ENCODE measurements at places on chromosomes 1 and 21.

DNA sequence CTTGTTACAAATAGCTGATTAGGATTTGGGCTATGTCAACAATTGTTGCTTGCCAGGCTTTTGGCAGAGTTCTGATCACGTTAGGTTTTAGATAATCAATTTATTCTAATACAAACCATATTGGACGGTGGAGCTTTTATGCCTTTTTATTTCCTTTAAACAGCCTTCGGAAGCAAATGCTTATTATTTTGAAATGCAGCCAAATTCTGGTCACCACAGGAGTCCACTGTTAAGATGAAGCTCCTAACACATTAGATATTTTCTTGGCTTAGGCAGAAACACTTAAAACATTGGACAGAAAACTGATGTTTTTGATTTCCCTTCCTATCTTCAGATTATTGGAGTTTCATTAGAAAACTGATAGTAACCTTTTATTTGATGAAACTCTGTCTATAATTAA lies 82.9 kb downstream of the CENPF start:
- DNase-seq, result no peak

DNA sequence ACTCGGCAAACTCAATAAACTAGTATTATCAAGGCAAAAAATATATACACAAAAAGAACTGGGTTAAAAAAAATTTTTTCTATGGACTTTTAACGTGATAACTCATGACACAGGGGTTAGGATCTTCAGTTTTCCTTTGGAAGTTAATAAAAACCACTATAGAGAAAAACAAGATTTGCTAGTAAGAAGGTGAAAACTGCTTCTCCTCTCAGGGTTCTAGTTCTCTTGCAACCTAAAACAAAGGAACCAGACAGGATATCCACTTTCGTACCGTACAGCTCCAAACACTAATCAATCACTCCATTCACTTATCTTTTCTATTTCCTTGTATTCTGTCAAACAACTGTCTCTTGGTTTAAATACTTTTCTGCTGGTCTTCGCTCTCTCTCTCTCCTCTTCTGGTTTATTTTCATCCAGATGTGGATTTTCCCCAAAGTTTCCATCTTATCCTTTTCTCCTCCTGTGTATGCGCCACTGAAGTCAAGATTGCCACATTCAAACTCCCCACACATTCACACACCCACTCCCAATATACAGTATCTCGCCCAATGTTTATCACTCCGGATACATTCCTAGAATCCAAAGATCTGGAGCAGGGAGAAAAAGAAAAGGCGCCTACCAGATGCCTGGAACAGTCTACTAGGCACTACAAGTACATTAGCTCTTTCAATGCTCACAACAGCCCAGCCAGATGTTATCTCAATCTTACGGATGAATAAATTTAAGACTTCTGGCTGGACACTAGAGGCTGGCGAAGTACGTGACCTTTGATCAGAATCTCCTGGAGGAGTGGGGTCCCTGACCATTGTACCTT lies 775 bp upstream of the PRPF38B start:
- no peak for DNase-seq

GRCh38 chr1:101043776-101044175 lies 18.2 kb upstream of the DPH5 start:
- DNase-seq, result no peak

DNA sequence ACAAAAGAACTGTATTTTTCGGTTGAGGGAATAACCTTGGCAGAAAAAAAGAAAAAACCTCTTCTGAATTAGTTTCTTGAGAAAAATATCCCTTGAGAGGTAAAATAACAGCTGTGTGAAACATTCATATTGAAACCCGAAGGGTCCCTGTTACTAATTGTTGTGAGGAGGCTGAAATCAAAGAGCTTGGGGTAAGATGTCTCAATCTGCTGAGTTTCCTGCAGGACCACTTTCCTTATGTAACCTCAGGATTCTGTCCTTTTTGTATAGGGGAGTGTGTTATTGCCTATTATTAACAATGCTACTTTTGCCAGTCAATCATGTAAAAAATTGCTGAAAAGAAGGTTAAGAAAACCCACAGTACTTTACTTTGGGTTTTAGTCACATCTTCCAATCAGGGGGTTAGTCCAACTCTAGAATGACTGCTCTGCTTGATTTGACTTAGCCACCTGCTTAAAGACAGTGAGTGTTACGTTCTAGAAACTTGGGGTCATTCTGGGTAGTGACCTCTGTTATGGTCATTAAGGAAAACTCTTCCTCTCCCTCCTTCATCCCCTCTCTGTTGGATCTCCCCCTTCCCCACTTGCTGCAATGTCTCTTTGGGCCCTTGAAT lies 138.8 kb downstream of the GIPC2 start:
- no peak for DNase-seq

DNA sequence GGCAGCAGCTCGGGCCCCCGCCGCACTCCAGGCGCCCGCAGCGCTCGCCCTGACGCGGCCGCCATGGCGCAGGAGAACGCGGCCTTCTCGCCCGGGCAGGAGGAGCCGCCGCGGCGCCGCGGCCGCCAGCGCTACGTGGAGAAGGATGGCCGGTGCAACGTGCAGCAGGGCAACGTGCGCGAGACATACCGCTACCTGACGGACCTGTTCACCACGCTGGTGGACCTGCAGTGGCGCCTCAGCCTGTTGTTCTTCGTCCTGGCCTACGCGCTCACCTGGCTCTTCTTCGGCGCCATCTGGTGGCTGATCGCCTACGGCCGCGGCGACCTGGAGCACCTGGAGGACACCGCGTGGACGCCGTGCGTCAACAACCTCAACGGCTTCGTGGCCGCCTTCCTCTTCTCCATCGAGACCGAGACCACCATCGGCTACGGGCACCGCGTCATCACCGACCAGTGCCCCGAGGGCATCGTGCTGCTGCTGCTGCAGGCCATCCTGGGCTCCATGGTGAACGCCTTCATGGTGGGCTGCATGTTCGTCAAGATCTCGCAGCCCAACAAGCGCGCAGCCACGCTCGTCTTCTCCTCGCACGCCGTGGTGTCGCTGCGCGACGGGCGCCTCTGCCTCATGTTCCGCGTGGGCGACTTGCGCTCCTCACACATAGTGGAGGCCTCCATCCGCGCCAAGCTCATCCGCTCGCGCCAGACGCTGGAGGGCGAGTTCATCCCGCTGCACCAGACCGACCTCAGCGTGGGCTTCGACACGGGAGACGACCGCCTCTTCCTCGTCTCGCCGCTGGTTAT lies 2.8 kb downstream of the KCNJ9 start:
- DNase-seq, result peak; percentile 47

- DNase-seq, result no peak
Observed at GRCh38 chr1:92326681-92327080, 27.8 kb downstream of the RPAP2 start.

GRCh38 chr1:243213045-243213787 lies 41.9 kb downstream of the CEP170 start:
- DNase-seq, result no peak

- DNase-seq, result no peak
Observed at GRCh38 chr1:116733476-116734365, 20.5 kb upstream of the CD2 start.

GRCh38 chr1:187046293-187046692 lies 217.5 kb downstream of the PLA2G4A start:
- no peak for DNase-seq

DNA sequence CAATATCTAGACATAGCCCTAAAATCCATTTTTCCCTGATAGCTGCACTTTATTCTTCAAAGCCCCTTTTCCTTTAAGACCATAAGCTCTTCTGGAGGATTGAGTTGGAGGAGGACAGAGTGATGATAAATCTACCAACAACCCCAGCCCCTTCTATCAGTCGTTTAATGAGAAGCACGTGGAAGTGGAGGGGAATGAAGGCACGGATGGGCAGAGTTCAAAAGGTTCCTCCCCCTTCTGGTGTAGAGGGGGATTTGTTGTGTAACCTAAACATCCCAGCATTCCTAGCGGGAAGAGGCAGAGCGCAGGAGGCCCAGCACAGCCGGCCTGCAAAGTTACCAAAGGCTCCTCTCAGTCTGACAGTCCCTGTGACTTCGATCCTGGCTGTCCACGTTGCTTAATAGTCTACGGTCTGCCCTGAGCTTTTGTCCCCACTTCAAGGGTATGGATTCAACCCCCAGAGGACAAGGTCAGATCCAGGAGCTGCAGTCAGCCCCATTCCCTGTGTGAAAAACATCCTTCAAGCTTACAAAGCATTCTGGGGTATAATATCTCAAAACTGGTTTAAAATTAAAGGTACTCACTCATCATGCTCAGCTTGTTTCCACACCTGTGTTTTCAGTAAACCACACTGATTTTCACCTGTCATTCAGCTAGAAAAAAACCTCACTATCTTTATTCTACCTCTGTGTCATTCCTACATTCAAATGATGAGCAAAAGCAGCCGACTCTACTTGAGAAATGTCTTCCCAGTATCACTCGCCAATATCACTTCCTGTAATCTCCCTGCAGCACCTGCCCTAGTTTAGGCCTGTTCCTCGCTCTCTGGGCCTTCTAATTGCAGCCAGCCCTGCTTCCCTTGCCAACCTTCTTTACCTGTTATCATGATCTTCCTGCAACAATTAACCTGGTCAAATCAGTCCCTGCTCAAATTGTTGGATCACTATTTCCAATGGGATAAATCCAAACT lies 117.9 kb downstream of the PLPP3 start:
- no peak for DNase-seq

DNA sequence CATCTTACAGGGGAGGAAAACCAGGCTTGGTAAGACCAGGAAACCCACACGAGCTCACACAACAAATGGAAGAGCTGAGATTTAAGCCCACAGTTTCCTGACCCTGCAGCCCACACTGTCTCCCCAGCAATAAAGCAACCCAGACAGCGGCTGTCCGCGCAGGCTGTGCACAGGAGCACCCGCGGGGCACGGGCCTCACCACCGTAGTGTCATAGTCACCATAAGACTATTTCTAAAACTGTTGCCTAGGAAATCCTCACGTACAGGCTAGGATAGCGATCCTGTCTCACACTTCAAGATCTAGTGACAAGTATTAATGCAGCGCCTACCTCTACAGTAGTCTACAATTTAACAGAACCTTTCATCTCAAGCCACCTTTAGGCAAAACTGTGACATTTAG lies 54.0 kb upstream of the SYT6 start:
- no peak for DNase-seq

- DNase-seq, result no peak
Observed at GRCh38 chr1:112723511-112723839, 8.3 kb upstream of the PPM1J start.

Data from stimulated activated CD4-positive, alpha-beta T cell treated with anti-CD3 and anti-CD28 coated beads, TNF-alpha, amount 100 ng/mL, for 1 hour (primary cell).